HuH-7 (cell line): ENCODE measurements at places on chromosomes 7 and 10.

GRCh38 chr10:112801004-112801403, 149.0 kb upstream of the TCF7L2 start:
- DNase-seq: no peak

DNA sequence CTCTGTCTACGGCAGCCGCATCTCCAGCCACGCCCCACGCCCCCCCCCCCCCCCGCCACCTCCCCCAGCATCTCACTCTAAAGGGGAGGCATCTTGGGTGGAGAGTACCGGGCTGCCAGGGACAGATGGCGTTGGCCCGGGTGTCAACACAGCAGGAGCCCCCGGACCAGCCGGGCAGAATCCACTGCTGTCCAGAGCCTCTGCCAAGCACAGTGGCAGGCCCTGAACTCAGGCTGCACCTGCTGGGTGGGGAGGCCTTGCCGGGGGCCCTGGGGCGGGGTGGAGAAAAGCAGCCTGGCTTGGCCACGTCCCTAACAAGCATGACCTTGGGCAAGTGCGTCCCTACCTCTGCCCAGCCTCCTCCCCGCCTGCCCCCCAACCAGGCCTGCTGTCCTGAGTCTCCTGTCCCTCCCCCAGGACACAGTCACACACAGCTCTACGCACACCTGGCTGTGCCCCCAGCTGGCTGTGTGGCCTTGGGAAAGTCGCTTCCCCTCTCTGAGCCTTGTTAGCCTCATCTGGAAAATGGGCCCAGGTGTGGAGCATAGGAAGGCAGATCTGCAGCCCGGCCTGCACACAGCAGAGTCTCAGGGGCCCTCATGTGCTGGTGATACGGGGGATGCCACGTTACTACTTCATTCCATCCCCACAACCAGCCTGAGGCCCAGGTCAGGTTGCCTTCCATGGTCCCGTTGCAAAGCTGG, 45.2 kb downstream of the MICALL2 start:
- no peak for DNase-seq

GRCh38 chr10:78663721-78664120, 405.0 kb upstream of the ZMIZ1 start:
- DNase-seq: no peak

- no peak for DNase-seq
Measured at GRCh38 chr10:114561008-114561523, 97.0 kb downstream of the ABLIM1 start.

GRCh38 chr7:26346611-26347203, 55.0 kb downstream of the SNX10 start:
- no peak for DNase-seq

DNA sequence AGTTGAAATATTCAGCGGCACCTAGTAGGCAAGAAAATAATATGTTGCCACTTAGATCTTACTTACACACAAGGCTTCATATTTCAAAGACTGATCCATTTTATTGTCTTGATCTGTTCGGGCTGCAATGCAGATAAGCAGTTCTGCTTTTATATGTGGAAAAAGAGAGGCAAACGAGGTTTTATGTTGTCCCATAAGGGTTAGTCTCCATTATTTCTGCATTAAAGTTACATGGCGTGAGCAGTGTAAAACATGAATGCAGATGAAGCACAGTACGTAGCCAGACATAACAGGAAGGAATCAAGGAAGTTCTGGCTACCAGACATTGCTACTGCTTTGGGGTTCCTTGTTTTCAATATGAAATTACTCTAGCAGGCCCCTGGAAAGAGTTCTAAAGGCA, 224.8 kb downstream of the BBS9 start:
- DNase-seq: no peak

GRCh38 chr10:58672845-58673244, 160.2 kb downstream of the BICC1 start:
- DNase-seq: no peak

DNA sequence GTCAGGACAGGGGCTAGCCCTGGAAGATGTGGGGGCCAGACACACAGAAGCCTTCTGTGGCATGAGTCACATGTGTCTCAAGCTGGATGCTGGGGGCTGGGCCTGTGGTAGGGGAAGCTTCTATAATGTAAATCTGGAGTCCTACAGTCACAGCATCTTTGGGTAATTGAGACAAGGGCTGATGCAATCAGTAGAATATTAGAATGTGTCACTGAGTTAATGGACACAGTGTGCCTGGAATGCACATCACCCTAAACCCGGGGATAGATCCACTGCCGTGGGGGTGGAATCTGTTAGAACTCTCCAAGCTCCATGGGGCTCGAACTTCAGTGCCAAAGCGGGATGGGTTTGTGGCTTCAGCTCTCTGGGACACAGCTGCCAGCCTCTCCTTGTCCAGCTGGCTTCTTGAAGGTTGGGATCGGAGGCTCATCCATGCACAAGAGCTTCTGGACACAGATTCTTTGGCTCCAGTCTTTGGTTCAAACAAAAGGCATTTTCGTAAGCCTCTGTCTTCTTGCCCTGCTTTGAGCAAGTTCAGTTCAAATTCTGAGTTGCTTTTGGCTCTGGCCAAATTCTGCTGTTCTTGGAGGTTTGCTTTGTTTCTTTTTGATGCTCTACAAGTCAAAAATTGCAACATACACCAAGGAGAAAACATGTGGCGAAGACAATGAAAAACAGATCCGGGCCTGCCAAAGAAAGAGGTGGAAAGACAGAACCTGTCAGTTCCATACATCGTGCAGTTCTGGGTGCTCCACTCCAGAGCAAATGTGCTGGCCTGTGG, 194.8 kb upstream of the ZNF32 start:
- DNase-seq: no peak

DNA sequence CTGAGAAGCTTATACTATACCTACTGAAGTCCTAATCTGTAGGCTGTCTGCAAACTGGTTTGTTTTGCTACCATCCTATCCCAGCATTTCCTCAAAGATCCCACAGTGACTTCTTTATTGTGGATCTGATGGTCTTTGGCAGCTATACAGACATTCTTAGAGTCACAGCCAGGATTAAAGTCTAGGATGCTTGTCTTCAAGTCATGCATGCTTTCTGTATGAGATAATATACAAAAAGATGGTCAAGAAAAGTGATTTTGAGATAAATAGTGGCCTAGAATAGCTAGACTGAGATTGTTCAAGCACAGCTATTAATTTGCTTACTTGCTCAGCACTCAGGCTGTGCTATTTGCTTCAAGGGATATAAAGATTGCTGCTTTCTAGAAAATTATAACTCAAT, 454.4 kb downstream of the AUTS2 start:
- no peak for DNase-seq

DNA sequence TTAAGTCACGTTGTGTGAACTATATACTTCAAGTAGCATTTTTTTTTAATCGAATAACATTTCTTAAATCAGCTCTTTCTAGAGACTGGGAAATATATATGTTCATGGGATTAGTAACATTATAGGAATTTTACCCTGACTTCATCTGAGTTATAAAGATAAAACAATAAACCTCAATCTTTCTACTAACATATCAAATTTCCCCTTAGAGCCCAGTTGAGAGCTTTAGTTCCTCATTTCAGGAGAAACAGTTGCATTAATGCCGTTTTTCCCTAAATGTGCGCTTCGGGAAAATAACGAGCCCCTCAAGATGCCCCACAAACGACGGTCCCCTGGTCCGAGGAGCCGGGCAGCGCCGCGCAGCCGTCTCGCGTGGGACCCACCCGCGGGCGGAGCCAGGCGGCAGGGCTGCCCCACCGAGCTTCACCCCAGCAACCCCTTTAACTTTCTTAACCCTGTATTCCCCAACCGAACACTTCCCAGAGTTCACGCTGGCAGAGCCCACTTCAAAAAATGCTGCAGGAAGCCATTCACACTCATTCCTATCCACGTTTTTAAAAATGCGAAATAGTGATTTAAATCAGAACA, 152.5 kb upstream of the YAE1 start:
- DNase-seq: peak; percentile 17

GRCh38 chr10:109996225-109996624, 11.6 kb upstream of the ADD3 start:
- no peak for DNase-seq

DNA sequence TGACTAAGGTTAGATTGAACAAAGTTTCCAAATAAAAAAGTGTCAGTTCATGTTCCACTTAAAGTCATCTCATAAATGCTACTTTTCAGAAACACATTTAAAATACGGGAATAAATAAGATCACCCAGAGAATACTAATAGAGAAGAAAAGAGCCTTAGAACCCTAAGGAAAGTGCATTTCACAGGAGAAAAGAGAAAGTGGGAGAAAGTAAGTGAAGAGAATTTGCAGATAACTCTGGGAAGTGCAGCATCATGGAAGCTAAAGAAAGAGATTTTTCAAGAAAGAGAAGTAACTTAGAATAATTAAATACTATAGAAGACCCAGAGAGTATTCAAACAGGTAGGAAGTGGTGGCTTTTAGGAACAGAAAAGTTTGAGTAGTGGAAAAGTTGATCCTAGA, 132.6 kb downstream of the VTI1A start:
- no peak for DNase-seq

GRCh38 chr7:11951909-11952308, 119.9 kb upstream of the THSD7A start:
- no peak for DNase-seq

DNA sequence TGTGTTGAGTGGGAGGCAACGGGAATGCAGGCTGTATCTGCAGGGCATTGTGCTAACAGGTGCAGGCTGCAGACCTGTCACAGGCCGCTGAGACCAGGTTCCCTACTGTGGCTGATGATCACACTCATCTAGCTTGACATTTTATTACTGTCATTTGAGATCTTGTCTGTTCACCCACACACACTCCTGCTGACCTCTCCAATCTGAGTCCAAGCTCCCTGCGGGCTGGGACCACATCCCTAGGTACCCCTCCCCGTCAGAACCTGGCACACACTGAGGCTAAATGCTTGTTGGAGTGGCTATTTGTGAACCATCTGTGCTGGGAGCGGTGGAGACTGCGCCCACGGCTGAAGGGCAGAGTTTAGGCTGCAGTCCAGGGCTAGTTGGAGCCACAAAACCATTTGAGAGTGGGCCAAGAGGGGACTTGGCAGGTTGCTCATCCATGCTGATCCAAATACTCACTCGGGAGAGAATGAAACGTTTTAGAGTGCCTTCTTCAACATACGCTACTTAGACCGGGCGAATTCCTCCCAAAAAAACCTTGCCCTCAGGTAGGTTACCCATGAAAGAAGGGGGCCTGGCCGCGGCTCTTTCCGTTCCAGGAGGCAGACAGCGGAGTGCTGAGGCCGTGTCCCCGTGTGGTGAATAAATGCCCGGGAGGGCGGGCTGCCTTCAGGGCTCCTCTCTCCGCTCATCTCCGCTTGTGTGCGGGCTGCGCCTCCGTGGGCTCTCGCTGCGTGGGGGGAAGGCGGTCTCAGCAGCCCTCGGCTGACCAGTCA, 164.4 kb downstream of the RGS10 start:
- DNase-seq: no peak

GRCh38 chr10:26696786-26697162, 727 bp upstream of the PDSS1 start:
- peak; percentile 56 for DNase-seq

- DNase-seq: no peak
Measured at GRCh38 chr10:964988-965417, 23.2 kb upstream of the GTPBP4 start.

- no peak for DNase-seq
Measured at GRCh38 chr10:17586821-17587234, 30.3 kb downstream of the HACD1 start.

- DNase-seq: no peak
Measured at GRCh38 chr7:130865408-130866236, 131.6 kb upstream of the KLF14 start.

DNA sequence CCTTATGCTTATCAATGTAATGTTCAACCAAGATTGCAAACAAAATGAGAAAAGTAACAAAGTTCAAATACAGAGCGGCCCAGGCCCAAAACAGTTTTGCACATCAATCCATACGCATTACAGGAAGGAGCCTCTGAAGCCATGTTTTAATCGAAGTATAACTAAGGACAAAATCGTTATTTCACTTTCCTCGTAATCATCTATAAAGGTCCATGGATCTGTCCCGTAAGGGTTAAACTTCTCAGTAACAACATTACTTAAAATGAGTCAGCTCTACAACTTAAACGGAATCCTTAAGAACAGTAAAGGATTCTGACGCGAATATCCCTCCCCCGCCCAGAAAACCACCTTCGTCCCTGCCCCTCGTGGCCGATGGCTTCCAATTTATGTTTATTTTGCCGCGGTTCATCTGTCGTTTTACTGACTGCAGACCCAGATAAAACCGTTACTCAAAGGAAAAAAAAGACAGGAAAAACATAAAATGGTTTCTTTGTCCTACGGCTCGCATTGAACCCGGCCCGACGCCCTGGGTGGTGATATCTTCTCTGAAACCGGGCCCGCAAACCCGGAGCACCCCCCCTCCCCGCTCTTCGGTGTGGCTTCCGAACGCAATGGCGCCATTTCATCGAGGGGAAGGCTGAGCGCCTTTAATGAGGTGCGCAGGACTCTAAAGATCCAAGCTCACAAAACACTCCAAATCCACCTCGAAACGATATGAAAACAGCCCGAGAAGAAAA, 1.1 kb downstream of the HNRNPA2B1 start:
- DNase-seq: no peak

GRCh38 chr10:100043796-100044195, 34.0 kb upstream of the DNMBP start:
- DNase-seq: no peak

- no peak for DNase-seq
Measured at GRCh38 chr7:92485974-92486373, 8.2 kb upstream of the ERVW-1 start.

DNA sequence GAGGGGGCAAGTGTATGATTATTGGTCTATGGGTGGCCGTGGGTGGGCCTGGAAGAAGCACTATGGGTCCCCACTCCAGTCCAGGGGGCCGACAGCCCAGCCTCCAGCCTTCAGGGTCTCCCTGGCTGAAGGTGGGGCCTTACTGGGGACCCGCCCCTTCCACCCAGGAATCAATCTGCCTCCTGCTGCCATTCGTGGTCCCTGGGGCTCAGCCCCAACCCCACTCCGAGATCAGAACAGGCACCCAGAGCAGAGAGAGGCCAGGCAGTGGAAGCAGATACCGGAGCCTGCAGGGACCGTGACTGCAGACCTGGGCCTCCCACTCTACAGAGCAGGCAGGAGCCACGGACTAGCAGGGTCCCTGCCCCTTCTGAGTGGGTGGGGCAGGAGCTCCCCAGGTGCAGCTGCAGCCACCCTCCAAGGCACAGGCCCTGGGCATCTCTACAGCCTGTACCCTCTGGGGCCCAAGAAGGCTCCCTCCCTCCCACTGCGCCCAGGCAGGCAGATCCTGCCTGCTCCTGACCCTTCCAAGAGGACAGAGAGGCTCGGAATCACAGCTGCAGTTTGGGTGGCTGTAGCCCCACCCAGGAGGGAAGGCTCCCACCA, 13.6 kb upstream of the FOXL3 start:
- no peak for DNase-seq

- DNase-seq: no peak
Measured at GRCh38 chr7:55132550-55132889, 113.7 kb downstream of the EGFR start.

GRCh38 chr10:76632767-76633051, 1004.9 kb downstream of the KCNMA1 start:
- no peak for DNase-seq

GRCh38 chr10:43212043-43212721, 54.7 kb downstream of the RASGEF1A start:
- DNase-seq: no peak

- no peak for DNase-seq
Measured at GRCh38 chr7:122438492-122438891, 133.9 kb upstream of the FEZF1 start.

- DNase-seq: no peak
Measured at GRCh38 chr7:4745971-4746919, 29.2 kb upstream of the AP5Z1 start.

- no peak for DNase-seq
Measured at GRCh38 chr10:124614003-124614659, 130.0 kb downstream of the FAM53B start.
